ENCODE measurements at places on chromosomes 16 and 17.

DNA sequence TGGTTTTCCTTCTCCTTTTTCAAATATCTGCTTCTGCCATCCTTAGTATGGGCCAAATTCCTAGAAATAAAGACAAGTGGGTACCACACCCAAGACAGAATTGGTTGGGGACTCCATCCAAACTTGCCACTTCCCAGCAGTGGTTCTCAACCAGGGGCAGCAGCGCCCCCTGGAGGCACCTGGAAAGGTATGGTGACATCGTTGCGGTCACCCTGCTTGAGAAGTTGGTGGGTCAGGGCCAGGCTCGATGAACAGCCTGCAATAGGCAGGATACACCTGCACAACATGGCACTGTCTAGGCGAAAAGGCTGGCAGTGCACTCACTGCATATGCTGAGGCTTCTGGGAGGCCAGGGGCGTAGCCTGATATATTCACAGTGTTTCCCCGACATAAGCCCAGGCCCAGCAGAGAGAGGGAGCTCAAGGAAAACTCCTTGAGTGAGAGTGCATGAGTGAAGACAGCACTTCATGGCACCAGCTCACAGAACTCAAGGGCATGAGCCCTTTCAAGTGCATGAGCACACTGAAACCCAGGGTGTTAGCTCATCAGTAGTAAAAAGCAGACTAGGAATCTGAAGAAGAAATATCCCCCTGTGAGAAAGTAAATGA, 57.7 kb downstream of the CMC2 start:
- peak; percentile 67 for DNase-seq

- no peak for DNase-seq
These were observed 31.8 kb downstream of the TOX3 start for GRCh38 chr16:52515068-52515671.

DNA sequence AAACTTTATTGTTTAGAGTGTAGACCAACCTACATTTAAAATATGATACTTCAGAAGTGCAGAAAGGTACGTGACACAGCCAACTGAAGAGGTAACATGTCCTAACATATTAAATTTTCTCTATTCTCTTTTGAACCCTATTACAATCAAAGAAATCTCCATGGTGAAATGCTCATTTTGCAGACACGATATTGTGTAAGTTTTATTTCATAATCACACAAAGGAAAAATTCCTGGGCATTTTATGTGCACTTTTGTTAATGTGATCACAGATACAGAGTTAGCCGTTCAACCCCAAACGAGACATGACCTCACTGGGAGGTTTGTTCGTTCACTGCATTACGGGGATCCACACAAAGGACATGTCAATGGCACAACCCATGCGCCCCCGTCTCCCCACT, 21.8 kb downstream of the KCNJ16 start:
- no peak for DNase-seq

DNA sequence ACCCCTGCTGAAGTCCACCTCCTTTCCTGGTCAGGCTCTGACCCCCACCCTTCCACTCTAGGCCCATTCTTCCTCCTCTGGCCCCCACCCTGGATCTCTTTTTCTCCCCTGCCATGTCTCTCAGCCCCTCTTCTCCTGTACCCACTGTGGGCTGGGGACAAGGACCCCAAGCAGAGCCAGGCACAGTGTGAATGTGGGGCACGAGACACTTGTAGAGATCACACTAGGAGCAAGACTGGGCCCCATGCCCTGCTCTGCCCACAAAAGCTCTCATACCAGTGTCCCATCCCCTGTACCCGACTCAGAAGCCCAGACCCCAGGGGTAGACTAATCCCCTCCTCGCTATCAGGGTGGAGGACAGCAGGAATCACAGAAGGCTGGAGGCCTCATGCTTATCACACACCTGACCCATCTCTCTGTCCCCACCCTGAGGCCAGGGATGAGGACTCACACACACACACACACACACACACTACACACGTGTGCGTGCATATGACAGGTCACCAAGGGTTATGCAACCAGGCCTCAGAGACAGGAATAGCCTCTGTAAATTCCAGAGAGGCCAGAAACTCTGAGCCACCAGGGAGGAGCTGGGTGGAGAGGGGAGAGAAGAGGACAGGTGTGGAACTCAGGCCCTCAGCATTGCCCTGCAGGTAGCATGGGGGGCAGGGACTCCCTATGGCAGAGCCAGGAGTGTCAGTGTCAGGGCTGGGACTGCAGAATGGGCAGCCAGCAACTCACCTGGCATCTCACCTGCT, 21.1 kb downstream of the ARHGAP27 start:
- no peak for DNase-seq

All from ELF-1 (cell line).